ENCODE measurements at places on chromosomes 7 and 10. TPM values are rescaled to one million over a fixed set of nuclear protein-coding genes. Genes with fewer than 3 reads are reported as not detected.

Gene ASIC3
- 0.54 TPM for total RNA-seq

DNA sequence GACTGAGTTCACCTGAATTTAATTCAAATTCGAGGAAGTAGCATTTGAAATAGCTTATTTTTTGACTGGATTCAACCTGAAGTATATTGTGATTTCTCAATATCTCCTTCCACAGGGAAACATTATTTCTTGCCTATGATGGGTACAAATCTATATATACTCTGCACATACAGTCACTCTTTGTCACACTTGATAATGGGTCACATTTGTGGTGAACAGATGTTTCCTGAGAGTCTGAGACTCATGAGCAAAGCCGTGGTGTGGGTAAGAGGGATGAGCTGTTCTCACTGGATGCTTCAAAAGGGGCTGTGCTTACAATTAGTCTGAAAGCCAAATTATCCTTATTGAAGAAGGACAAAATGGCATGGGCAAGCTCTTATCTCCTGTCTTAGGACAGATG, 18.0 kb upstream of the TBXAS1 start:
- no peak for DNase-seq

Gene HOXA2
- not detected for total RNA-seq

Gene CFAP46
- 3.1 TPM for total RNA-seq

Gene EIF3B
- total RNA-seq = 355 TPM

Gene EBF3
- total RNA-seq = 0.23 TPM

- no peak for DNase-seq
These were observed 97.3 kb upstream of the YAE1 start for GRCh38 chr7:39468808-39469374.

- no peak for DNase-seq
These were observed 67.3 kb downstream of the VWA2 start for GRCh38 chr10:114306116-114306973.

GRCh38 chr10:128060341-128061250, 65.6 kb downstream of the MKI67 start:
- no peak for DNase-seq

Gene PAPSS2
- total RNA-seq = 19.6 TPM

- DNase-seq = no peak
These were observed 6.7 kb upstream of the PILRA start for GRCh38 chr7:100366411-100367250.
